CD4-positive, alpha-beta T cell treated with Interleukin-4 for 1 hour (primary cell): ENCODE measurements at places on chromosomes 6 and 20.

DNA sequence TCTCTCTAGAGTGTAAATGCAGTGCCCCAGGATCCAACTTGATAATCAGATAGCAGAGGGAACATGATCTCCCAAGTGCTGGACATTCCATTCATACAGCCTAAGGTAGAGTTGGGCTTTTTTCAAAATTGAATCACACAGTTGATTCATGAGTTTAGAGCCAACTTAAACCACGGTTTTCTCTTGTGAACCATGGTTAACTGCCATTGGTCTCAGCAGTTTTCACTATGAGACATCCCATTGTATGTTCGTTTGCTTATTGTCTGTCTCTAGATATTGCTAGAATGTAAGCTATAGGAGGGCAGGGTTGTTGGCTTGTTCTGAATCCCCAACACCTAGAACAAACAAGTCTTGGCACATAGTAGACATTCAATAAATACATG, 37.2 kb upstream of the TAF8 start:
- DNase-seq, result no peak

DNA sequence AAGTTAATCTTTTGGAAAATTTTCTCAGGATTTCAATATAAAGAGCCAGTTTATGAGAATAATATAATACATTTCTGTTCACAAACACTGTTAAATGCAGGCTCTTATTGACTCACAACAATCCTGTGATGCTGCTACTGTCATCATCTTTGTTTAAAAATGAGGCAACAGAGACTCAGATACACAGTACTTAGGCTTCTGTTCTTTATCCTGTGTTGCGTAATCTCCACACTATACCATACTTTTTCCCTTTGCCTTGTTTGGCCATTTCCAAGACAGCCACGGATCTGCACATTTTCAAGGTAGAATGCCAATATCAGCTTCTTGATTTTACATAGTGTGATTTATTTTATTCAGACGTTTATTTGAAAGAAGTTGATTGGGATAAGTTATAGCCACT, 699.0 kb upstream of the CITED2 start:
- DNase-seq, result no peak

- no peak for DNase-seq
These were observed 43.1 kb downstream of the TM9SF4 start for GRCh38 chr20:32152421-32153155.

DNA sequence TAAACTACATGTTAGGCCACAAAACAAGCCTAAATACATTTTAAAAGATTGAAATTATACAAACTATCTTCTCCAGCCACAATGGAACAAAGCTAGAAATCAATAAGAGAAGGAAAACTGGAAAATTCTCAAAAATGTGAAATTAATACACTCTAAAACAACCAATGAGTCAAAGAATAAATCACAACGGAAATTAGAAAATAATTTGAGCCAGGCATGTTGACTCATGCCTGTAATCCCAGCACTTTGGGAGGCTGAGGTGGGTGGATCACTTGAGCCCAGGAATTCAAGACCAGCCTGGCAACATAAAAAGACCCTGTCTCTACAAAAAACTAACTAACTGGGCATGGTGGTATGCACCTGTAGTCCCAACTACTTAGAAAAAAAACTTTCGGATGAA, 6.3 kb upstream of the WFDC13 start:
- no peak for DNase-seq

DNA sequence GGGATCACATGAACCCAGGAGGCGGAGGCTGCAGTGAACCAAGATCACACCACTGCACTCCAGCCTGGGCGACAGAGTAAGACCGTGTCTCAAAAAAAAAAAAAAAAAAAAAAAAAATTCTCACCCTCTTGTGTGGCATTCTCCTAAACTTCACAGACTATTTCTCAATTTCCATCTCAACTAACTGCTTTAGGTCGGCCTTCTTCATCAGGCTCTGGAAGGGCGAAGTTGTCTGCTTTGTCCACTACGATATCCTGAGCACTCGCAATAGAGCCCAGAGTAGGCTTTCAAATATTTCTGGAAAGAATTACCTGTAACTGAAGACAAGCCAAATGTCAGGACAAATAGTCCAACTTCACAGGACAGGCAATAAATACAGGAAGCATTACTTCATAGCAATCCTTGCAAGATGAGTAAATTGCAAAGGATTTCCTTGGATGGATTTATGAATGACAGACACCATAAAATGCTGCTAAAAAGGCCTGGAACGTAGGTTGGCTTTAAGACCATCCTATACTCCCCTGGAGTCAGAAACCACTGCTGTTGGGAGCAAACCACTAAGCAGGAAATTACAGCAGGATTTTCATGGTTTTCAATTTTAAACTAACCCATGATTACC, 116.3 kb upstream of the SLC2A12 start:
- DNase-seq, result no peak

DNA sequence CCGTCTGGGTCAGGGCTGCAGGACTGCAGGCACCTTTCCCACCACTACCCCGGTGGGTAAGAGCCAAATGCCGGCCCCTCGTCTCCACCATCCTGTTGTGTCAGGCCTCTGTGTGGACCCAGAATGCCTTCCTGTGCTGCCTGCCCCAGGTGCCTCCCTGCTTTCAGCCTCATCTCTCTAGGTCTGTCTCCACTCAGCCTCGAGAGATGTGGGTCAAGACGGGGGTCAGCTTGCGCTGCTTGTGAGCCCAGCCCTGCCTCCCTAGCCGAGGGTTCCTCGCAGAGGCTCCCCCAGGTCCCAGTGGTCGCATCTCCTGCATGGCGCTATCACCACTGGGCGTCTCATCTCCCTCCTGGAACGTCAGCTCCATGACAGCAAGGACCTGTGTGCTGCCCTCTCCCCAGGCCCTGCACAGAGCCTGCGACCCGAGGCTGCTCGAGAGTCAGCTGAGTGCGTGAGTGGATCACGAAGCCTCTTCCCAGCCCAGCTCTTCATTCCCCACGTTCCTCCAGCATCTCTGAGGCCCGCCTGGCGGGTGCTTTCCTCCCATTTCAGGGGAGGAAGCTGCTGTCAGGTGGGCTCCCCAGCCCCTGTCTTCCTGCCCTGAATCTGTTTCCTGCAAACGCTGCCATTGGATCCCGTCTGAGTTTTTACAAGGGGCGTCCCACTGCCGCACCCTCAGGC, 38.7 kb upstream of the ZBP1 start:
- DNase-seq, result peak; percentile 4

GRCh38 chr6:14612016-14612980, 494.7 kb downstream of the CD83 start:
- DNase-seq, result no peak

GRCh38 chr20:36936341-36936740, 15.2 kb downstream of the SAMHD1 start:
- DNase-seq, result no peak

GRCh38 chr6:126701676-126702560, 362.0 kb downstream of the CENPW start:
- DNase-seq, result no peak

GRCh38 chr6:22807261-22807660, 237.9 kb downstream of the HDGFL1 start:
- DNase-seq, result no peak

DNA sequence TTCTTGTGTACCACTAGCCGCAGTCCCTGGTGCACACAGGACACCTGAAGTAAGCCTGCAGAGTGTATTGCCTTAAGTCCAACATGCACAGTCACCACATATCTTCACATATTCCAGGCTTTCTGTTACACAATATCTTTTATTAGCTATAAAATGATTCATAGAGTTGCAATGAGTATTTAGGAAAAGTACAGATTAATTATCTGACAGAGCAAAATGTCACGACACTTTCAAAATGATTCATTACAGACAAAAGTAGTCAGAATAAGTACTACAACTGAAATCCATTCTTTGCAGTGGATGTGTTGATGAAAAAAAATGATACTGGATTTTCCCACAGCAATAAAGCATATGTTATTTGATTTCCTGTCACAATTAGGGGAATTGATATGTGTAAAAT, 199.5 kb upstream of the ASCC3 start:
- no peak for DNase-seq

DNA sequence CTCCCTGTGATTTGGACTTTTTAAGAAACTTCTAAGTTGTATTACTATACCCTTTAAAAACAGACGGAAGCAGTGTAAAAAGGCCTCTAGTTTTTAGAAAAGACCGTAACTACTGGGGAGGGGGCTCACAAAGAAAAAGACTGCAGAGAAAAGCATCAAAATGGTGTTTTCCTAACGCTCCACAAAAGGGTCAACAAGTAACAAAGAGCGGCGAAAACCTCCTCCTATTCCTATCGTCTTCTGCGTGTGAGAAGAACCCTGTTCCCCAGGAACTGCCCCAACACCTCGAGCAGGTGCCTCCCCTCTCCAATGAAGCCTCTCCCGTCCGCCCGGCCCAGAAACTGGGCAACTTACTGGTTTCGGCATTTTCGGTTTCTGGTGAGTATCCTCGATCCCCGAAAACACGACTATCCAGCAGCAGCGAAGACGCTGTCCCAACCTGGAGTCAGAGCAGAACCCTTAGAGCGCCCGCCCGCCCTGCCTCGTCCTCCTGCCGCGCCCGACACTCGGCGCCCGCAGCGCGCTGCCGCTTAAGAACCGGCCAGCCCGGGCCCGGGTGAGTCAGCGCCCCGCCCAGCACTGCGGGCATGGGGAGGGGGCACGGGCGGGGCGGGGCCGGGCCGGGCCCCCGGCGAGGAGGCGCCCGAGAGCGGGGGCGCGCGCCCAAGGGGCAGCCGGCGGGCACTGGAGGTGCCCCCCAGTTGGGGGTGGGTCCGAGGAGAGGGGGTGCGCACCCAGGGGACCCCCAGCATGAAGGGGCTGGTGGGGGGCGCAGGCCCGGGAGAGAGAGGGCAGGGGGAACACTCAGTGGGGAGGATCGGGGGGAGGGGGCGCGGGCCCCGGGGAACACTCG, 1.2 kb downstream of the EZR start:
- DNase-seq, result peak; percentile 83

- no peak for DNase-seq
These were observed 8.7 kb downstream of the SASH1 start for GRCh38 chr6:148351309-148351708.

DNA sequence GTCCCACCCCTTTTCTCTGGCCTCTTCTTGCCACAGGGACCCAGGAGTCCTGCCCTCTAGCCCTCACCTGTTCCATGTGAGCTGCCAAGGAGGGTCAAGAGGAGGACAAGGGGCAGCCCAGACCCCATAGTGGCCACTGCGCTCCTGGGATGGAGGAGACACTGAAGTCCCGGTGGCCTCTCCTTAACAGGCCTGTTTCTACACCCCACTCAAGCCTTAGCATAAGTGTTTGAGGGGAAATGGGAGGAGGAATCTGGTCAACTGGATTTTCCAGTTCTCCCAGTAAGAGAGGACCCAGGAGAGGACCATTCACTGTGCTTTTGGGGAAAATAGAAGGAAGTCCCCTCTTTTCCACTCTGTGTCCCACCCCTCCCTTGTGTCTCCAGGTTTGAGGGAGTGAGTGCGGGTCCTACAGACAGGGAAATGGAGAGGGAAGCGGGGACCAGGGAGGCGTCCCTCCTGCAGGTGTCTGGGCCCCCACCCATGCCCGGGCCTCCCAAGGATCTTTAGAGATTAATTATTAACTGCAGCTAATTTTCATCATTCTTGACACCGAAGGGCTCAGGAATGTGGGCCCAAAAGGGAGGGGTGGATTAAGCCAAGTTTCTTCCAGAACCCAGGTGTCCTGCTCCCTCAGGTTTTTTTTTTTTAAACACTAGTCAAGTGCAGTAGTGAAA, at the start of gene SFTA2:
SFTA2 (minus strand) TSS at position 202 of the 677 bp plus-strand sequence; CDS start at position 128, 74 bp downstream.
- DNase-seq, result no peak

DNA sequence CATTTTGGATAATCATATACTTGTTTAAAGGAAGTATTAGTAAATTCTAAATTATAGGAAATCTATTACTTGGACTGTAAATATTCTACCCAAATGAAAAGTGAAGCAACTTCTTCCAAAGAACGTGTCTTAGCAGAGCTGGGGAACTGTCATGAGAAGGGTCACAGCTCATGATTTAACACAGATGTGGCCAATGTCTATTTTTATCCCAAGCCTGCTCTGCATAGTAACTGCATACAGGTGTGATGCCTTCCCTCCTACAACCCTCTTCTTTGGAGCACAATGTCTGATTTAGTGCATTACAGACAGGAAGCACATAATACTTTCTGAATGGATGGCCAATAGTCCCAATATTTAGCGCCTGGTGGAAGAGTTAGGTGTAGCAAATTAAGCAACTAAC, 138.7 kb upstream of the THEMIS start:
- no peak for DNase-seq

- no peak for DNase-seq
These were observed 195.2 kb upstream of the POU3F2 start for GRCh38 chr6:98639089-98639635.

DNA sequence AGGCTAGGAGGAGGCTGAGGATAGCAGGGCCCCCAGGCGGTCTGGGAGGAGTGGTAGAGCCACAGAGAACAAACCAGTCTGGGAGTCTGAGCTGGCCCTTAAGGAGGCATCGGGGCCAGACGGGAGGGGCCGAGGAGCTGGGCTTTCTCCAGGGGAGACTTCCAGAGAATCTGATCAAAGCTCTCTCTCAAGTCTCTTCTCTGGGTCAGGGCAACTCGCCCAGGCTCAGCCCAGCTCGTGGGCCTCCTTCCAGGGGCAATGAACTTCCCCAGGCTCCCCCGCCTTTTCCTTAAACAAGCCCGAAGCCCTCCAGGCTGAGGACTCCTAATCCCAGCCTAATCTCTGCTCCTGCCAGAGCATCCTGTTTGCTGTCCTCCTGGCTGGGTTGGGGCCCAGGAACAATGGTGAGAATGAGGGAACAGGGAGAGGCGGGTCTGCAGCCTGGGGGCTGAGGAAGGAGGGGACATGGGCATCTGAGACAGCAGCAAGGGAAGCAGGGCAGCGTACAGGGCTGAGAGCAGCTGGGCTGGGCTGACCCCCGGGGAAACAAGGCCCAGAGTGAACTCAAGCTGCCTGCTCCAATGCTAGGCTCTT, 173.6 kb downstream of the ANKRD60 start:
- DNase-seq, result no peak

DNA sequence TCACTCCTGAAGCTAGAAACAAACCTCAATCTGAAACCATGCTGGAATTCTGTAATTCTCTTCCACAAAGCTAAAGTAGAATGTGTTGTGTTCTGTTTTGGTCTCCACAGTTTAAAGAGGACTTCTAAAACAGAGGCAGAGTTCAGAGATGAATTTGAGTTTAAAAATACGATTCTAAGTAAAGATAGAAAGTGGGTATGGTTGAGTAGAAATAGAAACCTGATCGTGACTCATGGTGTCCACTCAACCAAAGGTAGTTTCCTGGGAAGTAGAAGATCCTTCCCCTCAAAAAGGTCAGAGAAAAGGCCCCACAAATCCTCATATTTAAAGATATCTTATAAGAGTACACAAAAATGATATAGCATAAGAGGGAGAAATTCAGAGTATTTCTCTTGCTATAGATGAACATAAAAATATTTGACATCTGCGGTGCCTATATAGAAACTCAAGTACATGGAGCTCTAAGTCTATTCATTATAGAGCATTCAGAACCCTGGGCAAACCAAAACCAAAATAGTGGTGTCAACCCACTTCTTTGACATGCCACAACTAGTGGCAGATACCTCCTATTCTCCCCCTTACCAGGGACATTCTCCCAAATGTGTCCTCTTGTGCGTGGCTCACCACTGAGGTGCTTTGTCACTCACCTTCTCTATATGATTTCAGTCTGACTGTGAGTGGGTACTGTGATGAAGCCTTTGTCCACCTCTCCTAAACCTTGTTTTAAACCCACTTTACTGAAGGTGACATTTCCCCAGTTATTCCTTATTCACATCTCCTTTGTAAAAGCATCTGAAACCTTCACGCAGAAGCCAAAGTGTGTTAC, 84.5 kb downstream of the PLCB1 start:
- no peak for DNase-seq
